ENCODE measurements at places on chromosomes 1 and 21.

- no peak for DNase-seq
Measured at GRCh38 chr1:34851431-34852105, 8.0 kb downstream of the SMIM12 start.

- DNase-seq, result no peak
Measured at GRCh38 chr1:63746129-63746864, 27.5 kb upstream of the ROR1 start.

DNA sequence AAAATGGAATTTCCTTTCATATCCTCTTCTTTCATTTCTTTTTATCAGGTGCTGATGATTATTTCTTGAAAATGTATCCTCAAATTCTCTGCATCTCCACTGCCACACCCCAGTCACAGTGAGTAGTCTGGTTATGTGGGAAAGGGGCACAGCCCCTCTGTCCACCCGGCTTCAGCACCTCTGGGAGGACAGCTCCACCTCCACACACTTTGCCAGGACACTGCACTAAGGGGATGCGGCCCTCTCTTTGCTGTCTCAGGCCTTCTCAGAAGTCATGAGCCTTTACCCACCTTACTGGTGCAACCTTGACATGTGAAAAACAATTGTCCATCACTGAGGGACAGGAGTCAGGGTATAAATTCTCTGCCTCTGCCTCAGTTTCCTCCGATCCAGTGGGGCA is 433.1 kb downstream of the PCP4 start:
- no peak for DNase-seq

DNA sequence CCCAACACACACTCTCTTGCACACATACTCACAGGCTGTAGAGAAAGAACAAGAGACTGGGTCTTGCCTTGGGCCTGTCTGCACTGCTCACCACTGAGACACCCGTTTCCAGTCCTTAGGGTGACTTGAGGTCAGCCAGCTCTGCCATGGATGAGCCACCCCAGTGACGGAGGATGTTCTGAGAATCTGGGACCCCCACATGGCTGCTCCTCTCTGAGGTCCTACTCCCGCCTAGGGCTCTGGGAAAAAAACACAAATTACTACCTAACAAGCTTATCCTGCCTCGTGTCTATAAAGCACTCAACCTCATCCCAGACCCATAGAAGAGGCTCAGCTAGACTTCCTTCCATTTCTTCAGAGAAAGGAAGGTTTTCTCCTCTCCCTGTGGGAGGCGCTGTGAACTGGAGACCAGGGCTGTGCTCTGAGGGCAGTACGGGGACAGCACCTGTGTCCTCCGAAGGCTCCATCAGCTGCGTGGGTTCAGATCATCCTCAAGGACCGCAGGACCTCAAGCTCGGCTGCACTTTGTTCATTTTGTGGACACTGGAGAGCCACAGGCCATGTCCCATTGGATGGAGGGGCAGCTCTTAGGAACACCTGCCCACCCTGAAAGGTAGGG is 4.3 kb upstream of the CLEC20A start:
- DNase-seq, result no peak

DNA sequence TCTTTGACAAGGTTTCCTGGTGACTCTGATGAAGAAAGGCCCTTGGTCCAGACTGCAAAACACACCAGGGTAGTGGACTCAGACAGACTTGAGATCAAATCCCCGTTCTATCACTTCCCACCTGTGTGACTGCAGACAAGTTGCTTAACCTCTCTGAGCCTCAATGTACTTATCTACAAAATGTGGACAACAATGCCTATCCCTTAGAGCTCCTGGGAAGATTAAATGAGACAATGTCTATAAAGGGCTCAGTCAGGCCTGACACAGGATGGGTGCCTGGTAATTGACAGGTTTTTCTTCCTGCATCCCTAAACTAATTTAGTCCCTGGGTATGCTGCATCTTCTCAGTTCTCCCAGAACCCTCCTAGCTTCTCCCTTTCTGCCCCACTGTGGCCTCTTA is 37.9 kb upstream of the ZBTB40 start:
- no peak for DNase-seq

GRCh38 chr1:169957884-169958283 is 64.2 kb upstream of the SCYL3 start:
- DNase-seq, result no peak
